ENCODE measurements at places on chromosomes 5 and 9.

DNA sequence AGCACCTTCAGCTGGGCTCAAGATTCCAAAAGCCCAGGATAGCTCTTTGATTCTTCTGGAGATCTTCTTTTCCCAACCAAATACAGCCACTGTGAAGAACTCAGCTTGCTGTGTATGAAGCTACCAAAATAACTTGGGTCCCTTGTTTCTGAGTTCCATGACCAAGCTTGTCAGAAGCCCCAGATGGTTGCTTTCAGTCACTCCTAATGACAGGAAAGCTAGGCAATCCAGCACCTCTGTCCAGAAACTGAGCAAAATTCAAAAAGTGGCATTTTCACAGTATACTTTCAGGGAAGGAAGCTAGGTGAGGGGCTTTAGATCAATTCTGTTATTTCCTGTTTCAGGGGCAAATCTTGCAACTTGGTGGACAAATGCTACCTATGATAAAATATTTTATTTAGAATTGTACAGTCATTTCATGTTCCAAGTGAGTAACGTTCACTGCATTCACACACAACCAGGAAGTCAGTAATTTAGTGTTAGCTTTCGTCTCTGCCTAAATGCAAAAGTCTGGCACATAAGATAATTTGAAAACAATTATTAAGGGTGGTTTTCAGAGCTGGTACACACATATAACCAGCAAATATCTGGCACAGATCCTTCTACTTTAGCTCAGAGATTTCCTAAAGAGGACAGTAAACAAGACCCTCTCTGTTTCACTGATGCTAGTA is 330.1 kb downstream of the GLIS3 start:
- DNase-seq, result no peak

DNA sequence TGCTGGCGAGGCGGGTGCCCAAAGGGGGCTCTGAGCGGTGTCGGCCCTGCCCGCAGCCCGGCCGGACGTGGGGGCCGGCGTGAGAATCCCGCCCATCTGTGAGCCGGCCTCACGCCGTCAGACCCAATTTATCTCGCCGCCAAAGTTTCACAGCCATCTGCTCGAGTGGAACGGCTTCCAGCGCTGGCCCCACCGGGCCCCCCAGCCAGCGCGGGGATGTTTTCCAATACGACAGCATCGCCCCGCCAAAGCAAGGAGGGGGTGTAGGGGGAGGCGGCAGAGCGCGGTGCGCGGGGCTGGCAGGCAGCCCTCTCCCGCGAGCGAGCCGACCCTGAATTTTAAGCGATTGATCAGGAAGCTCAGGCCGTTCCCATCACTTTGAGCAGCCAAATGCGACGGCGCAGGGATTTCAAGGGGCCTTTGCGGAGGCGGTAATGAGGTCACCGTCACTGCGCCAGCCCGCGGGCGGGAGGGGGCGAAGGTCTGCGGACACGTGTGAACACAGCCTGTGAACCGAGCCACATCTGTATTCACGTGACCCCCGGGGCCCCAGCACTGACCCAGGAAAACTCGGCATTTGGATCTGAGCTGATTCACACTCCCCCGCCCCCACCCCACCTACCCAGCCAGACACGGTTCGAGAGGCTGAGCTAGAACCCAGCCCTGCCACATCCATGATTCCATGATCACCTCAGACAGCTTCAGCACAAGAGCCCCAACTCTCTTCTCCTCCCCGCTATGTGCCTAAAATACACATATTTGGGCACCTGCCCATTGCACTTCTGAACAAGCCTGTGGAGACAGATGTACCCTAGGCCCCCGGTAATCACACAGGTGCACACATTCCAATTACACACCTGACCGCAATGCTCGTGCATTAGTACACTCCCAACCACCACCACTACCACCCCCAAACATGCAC is 47.8 kb upstream of the PSD2 start:
- DNase-seq, result peak; percentile 69

- DNase-seq, result no peak
These were observed 632.5 kb upstream of the ST8SIA4 start for GRCh38 chr5:101535626-101536025.

DNA sequence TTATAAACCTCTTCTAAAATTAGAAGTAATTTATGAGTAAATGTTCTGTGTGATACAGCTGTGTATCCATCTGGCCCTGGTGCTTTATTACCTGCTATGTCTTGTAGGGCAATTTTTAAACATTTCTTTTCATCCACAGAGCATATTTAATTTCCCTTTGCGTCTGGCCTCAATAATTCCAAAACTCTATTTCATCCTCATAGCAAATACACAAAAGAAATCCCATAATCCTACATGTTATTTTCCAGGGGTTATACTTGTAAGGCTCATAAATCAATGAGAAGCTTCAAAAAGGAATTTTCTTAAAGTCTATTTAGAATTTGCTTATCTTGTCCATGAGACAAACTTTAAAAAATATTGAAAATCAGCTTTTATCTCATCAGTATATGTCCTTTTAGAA is 167.0 kb downstream of the TTC39B start:
- DNase-seq, result no peak

GRCh38 chr9:81885602-81886001 is 42.6 kb upstream of the SPATA31D4 start:
- DNase-seq, result no peak

DNA sequence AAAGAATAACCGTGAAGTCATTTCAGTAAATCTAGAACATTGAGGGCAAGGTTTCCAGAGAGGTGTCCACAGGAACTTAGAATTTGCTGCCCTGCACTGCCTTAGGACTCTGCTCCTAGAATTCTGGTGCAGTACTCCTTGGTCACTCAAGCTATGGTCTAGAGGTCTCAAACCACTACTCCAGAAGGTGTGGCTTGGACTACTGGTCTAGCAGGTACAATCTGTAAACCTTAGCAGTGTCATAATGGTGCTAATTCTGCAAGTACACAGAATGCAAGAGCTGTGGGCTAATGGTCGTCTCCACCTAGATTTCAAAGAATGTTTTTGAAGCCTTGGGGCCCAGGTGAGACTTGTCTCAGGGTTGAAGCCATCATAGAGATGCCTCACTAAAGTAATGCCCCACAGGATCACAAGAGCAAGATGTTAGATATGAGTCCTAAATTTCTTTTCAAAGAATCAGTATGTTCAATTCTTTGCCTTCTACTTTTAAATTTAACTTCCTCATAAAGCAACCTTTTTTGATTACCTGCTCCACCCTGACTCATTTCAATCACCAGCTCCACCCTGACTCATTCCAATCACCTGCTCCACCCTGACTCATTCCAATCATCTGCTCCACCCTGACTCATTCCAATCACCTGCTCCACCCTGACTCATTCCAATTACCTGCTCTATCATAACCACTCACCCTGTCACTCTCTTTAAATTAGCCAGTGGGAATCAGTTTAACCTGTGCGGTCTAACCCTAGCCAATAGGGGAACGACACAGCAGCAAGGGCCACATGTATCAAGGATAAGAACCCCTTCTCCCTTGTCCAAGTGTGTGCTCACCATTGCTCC is 1111.8 kb upstream of the ACO1 start:
- no peak for DNase-seq

DNA sequence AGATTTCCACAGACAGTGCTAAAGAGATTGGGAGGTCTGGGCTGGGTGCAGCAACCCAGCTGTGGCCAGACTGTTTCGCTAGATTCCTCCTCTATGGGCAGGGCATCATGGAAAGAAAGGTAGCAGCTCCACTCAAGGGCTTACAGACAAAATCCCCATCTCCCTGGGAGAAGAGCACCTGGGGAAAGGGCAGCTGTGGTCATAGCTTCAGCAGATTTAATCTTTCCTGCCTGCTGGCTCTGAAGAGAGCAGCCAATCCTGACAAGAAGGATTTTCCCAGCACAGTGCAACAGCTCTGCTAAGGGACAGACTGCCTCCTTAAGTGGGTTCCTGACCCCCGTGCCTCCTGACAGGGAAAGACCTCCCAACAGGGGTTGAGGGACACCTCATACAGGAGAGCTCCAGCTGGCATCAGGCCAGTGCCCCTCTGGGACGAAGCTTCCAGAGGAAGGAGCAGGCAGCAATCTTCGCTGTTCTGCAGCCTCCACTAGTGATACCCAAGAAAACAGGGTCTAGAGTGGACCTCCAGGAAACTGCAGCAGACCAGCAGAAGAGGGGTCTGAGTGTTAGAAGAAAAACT is 1379.3 kb upstream of the ACO1 start:
- DNase-seq, result no peak
